Kidney capillary endothelial cell (primary cell): ENCODE measurements at places on chromosomes 2 and 18.

- DNase-seq, result peak; percentile 16
Observed at GRCh38 chr2:98607741-98608115, 584 bp downstream of the COA5 start.

GRCh38 chr2:71882236-71882946 lies 265.3 kb downstream of the CYP26B1 start:
- DNase-seq, result no peak

GRCh38 chr2:160252900-160253299 lies 52.8 kb upstream of the ITGB6 start:
- DNase-seq, result no peak

- peak; percentile 9 for DNase-seq
Observed at GRCh38 chr2:131641414-131642206, 113.9 kb downstream of the CCDC74A start.

GRCh38 chr2:47223980-47224379 lies 68.9 kb upstream of the STPG4 start:
- DNase-seq, result peak; percentile 18

DNA sequence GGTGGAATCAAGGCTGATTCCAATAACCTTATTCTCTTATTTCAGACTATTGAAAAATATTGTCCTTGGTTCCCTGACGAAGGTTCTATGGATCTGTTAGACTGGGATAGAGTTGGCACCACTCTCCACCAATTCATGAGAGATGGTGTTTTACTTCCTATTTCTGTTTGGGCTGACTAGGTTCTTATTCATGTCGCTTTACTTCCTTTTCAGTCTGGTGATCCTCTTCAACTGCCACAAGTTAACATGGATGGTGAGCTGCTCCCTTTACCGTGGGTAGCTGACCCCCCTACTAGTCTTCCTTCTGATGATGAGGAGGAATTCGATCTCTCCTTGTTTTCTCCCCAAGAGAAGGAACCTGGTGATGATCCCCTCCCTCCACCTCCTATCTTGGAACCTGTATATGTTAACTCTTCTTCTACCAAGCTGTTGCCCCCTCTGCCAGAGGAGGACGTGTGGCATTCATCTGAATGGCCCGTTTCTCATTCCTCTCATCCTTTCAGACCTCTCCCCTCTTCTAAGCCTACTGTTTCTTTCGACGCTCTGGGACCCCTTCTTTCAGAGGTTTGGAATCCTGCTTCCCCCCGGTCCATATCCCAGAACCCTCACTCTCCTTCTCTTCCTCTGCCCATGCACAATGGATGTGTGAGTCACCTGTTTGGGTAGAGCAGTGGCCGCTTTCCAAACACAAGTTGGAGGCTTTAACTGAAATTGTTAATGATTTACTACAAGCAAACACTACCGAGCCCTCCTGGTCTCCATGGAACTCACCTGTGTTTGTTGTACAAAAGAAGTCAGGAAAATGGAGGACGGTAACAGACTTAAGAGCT lies 13.5 kb upstream of the CNOT11 start:
- no peak for DNase-seq

DNA sequence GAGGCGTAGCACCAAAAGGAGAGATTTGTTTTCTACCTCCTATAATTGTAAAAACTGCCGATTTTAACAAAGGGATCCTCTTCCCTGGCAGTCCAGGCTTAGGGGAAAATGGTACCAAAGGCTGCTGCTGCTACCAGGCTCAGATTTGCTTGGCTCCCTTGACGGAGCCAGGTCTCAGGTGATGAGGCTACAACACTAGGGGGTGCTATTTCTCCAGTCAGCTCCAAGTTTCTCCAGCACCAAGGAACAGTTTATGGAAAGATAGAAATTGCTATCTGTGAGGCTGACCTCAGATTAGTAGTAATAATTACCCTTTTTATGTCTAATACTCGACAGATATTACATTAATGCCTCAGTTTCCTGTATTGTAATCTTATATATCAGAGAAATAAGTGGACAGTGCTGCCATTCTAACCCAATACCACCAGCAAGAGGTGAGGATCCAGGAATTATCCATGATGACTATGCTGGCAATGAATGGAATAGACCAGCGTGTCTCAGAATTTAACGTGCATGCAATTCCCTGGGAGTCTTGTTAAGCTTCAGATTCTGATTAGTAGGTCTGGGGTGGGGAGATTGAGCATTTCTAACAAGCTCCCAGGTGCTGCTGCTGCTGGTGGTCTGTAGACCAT lies 111.3 kb downstream of the ESCO1 start:
- peak; percentile 56 for DNase-seq

- DNase-seq, result no peak
Observed at GRCh38 chr18:50398947-50399346, 24.1 kb downstream of the SKA1 start.

GRCh38 chr18:21991886-21992285 lies 177.5 kb upstream of the GATA6 start:
- DNase-seq, result no peak

- peak; percentile 52 for DNase-seq
Observed at GRCh38 chr2:9897331-9897737, 54.1 kb downstream of the TAF1B start.

GRCh38 chr2:190755772-190756415 lies 107.0 kb downstream of the NAB1 start:
- no peak for DNase-seq
